SK-N-MC (cell line): ENCODE measurements at places on chromosomes 7 and 10.

DNA sequence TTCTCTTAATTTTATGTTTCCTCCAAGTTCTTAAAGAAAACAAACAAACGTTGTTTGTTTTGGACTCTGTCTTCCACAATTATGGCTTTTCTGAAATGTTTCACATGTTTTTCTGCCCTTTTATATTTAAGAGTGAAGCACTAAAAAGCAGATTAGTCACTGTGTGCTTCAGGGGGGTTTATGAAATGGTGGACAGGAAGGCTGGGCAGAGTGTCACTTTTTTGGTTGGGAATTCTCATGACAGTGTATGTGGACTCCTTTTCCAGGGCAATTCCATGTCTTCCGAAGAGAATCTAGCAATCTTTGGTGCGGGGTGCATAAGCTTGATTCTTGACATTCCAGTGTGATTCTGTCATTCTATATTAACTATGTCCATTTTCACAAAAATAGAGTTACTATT is 669.4 kb downstream of the PARD3 start:
- DNase-seq: no peak

GRCh38 chr7:81277691-81278090 is 358.8 kb upstream of the SEMA3C start:
- no peak for DNase-seq

GRCh38 chr7:36692456-36692855 is 31.8 kb downstream of the AOAH start:
- no peak for DNase-seq

GRCh38 chr7:138465046-138465445 is 5.0 kb downstream of the TRIM24 start:
- no peak for DNase-seq

DNA sequence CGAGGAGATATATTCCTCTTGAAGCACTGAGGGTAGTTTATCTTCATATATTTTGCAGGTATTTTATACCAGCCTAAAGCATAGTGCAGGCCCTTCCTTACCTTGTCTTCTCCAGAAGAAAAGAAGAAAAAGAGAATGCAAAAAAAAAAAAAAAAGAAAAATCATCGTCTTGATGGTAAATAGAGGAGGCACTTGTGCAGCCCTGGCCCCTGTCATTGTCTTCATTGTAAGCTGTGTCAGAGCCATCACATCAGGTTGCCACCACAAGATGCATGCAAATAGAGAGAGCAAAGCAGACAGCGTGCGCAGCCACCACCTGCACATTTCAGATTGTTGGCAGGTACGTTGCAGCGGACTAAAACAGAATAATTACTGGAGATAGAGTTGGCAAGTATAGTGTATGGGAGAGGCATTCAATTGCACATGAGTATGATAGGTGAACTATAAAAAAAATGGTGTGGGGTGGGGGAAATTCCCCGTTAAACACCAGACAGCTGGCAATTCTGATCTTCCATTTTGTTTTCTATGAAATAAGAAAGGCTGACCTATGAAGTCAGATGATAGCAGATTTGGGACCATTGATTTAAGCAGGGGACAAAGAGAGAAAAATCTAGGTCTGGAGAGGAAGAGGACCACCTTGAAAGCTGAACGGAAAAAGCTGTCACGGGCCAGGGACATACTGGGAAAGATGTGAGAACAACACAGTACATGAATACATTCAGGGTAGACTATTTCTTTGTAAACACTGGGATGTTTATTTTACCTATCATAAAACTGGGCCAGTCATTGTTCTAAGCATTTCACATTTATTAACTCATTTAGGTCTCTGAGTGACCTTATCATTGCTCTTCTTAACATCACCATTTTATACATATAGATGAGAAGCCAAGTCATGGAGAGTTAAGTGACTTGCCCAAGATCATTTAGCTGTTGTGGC is 306.3 kb upstream of the SP8 start:
- no peak for DNase-seq

DNA sequence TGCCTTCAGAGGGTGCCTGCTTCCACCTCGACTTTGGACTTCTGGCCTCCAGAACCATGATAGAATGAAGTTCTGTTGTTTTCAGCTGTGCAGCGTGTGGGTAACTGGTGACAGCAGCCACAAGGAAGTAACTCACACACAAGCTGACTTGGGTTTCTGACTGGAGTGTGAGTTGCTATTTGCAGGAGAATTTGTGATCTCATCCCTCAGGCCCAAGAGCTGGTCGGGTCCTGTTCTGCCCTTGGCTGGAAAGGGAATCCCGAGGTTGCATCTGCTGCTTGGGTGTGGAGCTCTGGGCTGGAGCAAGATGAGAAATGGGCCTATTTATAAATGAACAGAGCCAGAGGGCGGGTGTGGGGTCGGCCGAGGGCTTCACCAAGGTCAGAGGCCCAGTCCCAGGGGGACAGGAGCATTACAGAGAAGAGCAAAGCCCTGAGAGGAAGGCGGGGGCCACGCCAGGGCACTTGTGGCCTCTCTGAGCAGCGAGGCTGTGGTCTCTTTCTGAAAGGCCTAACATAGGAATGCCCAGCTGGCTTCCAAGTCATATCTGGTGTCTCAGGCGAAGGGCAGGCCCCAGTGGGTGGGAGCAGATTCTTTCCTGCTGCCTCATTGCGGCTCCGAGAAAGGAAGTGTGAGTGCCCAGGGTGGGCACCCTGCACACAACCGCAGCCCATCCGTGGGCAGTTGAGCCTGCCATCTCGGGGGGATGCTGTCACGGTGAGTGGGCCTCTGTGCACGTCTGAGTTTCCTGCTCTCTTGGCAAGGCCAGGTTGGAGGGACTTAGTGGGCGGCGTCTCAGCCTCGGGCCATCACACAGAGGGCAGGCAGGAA is 26.5 kb upstream of the C10orf71 start:
- no peak for DNase-seq
